ENCODE measurements at places on chromosomes 7 and 10.

DNA sequence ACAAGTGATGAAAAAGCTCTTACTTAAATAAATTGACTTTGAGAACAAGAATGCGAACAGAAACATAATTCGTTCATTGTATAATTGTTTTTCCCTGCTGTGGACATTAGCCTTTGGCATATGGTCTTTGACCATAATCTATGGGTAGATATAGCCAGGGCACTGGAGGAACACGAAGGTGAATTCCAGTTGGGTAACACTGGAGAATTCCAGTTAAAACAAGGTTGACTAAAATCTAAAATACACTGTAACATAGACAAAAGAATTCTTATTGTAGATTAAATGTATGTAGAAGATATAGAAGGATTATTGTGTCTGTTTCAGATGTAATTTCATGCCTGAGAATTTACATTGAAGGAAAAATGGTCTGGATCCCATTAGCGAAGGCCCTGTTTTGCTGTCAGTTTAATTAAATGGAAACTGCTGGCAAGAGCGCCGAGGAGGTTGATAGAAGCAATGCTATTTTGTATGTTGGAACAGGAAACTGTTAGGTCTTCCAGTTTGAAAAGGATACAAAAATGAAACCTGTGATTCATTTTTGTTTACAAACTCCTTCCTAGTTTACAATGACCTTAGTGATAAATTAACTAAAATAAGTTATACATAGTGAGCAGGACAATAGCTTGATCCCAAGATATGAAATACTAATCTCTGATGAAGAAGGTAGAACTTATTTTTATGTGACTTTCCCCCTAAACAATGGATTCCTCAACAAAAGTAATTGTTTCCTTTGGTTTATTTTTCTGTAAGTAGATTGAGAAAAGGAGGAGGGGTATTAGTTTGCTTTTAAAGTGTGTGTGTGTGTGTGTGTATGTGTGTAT is 68.9 kb downstream of the ARID5B start:
- no peak for DNase-seq

DNA sequence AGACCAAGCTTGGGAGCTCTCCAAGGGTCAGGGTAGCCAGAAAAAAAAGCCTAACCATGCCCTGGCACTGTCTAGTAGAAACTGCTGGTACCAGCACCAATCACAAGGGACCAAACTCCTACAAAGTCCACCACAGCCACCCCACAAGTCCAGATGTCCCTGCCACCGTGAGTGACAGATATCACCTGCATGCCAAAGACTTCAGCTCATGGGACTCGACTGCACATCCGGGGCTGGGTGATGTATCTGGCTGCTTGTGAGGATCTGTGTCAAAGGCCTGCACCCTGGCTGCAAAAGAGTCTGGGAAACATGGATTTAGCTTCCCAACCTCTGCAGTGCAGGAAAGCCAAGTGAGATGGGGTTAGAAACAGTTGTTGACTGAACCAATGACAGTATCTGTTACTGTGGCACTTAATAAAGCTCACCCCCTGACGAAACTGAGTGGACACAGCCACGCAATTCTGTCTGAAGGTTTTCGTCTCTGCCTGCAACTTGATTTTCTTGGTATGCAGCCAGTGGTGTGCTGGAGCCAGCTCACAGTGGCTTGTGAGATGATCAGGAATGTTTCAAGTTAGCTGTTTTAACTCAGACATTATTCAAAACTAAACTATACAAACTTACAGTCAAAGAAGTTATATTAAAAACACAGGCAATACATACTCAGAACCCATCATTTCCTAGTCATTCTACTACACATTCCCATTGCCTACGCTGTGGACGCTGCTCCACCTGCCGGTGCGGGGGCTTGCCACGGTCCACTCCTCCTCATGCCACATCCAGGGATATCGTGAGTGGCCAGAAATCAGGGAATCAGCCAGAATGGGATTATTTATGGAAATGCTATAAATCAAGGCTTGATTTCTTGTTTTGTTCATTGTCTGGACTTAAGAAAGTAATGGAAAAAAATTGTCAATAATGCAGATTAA is 9.2 kb downstream of the ZNF488 start:
- no peak for DNase-seq

DNA sequence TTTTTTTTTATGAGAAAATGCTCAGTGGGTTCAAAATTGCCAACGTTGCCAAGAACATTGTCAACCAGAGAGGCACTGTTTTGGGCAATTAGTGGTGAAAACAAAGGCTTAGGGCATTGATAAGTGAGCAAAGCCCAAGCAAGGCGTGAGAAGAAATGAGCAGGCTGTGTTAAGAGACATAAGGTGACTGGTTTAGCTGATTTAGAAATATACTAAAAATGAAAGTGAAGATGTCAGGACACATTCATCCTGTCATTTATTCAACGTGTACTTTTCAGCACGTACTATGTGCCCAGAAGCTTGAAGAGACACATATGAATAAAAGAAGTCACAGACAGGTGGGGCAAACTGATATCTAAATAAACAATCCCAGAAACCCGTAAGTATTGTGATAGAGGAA is 31.8 kb downstream of the AOAH start:
- no peak for DNase-seq

GRCh38 chr10:97445357-97445721 is 467 bp downstream of the EXOSC1 start:
- no peak for DNase-seq

DNA sequence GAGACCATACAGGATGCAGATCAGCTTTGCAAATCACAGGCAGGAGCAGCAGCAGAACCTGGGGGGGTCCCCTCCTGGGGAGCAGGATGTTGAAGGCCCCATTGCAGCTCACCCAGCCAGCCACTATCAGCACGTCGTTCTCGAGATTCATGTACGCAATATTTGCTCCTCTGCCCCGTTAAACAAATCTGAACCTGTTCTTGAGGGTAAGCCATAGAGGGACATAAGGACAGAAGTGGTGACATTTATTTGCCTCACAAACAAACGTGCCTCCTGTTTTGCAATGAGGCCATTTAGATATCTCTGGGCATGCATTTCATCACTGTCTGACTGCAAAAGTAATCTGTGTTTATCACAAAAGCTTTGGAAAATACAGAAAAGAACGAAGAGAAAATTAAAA is 87.3 kb upstream of the BAIAP2L1 start:
- DNase-seq: no peak

DNA sequence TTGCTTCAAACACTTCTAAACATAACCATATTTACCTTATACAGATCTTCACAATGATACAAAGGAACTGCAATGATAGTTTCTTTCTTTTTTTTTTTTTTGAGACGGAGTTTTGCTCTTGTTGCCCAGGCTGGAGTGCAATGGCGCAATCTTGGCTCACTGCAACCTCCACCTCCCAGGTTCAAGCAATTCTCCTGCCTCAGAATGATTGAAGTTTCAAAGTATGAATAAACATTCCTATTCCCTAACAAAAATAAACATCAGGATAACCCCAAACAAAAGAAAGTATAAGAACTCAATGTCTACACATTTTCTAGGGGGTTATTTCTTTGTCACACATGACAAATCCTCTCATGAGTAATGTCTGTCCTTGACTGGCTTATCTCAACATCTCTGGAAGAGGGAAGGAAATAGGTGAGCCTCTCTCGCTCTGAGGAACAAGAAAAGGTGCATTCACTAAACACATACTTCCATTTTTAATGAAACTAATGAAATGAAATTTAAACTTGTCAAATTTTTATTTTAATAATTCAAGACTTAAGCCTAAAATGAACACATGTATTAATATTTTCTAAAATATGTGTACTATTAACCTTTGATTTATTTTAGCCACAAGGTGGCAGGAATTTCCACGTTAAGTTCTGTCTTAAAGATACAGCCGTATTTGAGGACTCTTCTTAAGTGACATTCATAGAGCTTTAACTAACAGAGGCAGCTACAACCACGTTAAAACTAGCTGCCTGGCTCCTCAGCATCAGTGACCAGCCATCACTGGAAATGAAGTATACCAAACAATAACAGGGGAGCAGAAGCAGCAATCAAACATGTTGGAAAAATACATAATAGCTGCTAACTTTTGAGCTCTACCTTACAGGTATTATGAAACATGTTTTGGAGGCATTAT is 58.3 kb downstream of the MALSU1 start:
- peak; percentile 79 for DNase-seq

GRCh38 chr7:48416327-48416908 is 245.2 kb downstream of the ABCA13 start:
- DNase-seq: no peak

DNA sequence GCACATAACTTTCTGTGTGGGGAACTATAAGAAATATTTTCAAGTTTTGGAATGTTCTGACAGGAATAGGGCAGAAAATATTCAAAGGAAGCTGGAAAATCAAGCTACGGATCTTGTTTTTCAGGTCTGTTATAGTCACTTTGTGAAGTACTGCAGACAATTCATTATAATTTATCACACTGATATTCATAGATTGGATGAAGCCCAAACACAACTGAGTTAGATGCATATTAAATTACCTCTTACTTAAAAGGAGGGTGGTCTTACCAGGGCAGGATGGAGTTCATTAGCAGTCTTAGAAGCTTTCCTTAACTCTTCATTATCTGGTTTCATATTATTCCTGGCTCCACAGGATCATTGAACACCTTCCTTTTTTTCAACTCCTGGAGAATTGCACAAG is 242.3 kb downstream of the DYNC1I1 start:
- no peak for DNase-seq

- DNase-seq: no peak
Measured at GRCh38 chr7:77399816-77400215, 16.3 kb downstream of the GSAP start.

- DNase-seq: no peak
Measured at GRCh38 chr10:26571655-26572054, 125.8 kb upstream of the PDSS1 start.

GRCh38 chr10:100810835-100811116 is 65.4 kb downstream of the PAX2 start:
- DNase-seq: no peak

DNA sequence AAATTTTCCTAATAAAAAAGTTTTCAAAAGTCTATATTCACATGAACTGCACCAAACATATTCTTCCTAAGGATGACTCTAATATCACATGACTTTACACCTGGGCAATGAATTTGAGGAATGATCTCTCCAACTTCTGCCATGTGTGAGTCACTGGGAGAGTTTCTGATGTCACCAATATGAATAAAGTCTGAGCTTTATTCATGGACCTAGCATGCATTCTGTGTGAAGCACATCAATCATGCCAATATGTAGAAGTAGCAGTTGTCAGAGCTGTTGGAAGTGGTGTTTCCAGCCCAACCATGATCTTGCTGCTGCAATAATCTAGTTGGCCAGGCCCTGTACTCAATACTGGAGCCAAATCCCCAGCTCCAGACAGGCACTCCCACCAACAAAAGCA is 91.7 kb upstream of the IFRD1 start:
- DNase-seq: no peak

GRCh38 chr7:36653663-36654355 is 70.5 kb downstream of the AOAH start:
- DNase-seq: no peak

DNA sequence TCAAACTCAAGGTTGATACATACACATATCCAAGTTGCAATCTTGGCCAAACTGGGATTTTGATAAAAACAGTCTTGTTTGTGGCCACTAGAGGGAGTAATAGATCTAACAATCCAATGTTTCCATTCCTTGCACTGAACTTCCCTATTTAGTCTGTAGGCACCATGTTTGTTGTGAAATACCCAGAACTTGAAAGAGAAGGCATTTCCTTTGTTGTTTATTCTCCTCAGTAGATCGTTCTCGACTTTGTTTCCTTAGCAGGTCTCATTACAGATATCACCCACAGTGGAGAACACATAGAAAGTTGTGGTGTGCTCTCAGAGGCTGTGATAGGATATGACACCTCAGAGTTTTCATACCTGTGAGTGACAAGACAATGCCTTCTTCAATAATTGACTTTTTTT is 70.3 kb upstream of the MXI1 start:
- peak; percentile 84 for DNase-seq

DNA sequence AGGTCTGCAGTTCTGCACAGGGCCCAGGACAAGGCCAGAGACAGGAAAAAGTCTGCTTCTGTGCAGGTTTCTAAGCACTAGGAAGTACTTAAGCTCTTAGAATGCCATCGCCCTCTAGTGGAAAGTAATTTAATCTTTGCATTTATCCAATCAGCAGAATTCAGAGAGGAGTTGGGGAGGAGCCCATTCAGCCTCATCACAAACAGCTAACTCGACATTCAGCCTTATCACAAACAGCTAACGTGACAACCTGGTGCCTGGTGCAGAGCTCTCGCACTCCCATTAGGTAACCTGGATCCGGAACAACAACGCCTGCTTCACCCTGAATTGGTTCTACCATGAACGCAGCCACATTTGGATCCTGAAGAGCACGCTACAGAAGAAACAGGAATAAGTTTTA is 15.2 kb downstream of the OAT start:
- DNase-seq: peak; percentile 94

GRCh38 chr7:84675633-84676034 is 481.0 kb upstream of the SEMA3A start:
- peak; percentile 19 for DNase-seq

GRCh38 chr7:32275216-32276009 is 205.2 kb upstream of the PDE1C start:
- DNase-seq: no peak

DNA sequence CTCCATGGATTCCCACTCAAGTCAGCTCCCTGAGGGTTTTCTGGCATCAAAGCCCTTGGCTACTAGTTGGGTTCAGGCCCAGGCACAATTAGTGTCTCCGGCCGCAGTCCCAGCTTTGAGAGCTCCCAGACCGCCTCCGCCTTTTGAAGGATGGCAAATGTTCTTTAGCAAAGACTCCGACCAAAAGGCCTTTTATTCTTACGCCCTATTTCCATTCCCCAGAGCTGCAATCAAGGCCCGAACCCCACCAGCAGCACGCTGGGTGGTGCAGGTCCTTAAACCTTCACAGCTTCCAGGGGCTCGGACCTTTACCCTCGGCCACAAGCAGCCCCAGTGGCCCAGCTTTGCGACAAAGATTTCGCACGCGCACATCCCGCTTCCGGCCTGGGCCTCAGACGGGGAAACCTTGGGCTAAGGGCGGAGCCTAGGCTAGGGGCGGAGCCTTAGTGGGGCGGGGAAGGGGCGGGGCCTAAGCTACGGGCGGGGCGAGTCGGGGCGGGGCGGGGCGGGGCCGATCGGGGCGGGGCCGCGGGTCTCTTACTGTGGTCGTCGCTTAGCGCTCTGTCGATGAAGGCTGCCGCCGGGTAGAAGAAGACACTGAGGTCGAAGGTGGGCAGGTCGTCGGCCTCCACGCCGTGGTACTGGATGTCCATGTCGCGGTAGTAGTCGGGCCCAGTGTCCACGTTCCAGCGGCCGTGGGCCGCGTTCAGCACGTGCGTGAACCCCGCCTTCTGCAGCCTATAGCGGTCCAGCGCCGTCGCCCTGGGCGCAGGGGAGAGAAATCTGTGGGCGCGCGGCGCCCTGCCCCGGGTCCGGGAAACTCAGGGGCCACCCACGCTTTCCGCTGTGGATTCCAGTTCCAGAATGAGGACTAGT is 68.0 kb upstream of the SAMD8 start:
- DNase-seq: no peak

DNA sequence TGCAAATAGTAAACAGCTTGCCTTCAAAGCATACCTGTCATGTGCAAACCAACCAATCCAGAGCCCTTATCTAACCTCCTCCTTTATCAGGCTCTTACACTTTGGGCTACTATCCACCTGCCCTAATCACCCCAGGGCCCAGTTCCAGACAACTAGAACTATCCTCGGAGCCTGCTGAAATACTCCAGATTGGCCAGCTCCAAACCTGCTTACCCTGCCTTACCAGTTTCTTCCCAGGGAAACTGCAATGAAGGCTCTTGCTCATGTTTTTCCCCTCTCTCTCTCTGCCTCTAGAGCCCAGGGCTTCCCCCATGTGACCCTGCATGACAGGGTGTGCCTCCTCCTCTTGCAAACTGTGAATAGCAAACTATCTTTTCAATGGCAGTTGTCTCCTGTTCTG is 81.4 kb upstream of the CAPZA2 start:
- DNase-seq: peak; percentile 84

- peak; percentile 35 for DNase-seq
Measured at GRCh38 chr10:5070648-5071410, 23.4 kb upstream of the AKR1C3 start.
